ENCODE measurements at places on chromosomes 6 and 20.

- no peak for DNase-seq
Observed at GRCh38 chr6:4670290-4670689, 105.9 kb upstream of the CDYL start.

GRCh38 chr6:161406646-161407045, 132.8 kb upstream of the AGPAT4 start:
- DNase-seq: no peak

DNA sequence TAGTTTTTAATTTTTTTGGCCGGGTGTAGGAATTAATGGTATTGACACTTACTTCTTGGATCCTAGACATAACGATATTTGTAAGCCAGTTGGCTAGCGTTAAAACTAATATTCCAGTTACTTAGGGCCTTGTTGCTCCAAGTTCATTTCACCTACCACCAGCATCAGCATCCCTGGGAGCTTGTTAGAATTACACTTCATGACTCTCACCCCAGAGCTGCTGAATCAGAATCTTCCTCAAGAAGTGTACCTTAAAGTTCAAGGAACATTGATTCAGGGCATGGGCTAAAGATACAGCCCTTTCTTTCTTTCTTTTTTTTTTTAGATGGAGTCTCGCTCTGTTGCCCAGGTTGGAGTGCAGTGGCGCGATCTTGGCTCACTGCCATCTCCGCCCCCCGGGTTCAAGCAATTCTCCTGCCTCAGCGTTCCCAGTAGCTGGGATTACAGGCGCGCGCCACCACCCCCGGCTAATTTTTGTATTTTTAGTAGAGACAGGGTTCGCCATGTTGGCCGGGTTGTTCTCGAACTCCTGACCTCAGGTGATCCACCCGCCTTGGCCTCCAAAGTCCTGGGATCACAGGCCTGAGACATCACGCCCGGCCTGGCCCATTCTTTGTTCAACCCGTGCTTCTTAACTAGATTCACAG, 1.1 kb downstream of the SLX4IP start:
- DNase-seq: no peak

DNA sequence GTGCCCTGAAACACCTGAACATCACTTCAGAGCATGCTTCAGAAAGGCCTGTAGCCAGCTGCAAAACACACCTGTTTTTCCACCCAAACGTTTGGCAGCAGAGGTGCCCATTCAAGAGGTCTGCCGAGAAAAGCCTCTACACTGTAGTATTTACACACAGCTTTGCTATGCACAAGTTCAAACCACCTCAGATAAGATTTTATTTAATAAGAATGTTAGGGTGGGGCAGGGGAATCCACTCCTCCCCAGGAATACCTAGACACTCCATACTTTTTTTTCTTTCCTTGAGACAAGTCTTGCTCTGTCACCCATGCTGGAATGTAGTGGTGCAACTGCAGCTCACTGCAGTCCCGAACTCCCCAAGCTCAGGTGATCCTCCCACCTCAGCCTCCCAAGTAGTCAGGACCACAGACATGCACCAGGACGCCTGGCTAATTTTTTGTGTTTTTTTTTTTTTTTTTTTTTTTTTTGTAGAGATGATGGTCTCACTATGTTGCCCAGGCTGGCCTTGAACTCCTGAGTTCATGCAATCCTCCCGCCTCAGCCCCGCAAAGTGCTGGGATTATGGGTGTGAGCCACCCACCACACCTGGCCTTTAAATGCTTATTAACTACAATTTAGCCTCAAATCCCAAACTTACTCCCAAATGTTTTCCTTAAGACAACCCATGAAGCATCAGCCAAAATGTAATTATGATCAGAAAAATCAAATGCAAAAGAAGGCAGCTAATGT, 9.7 kb downstream of the MRPL14 start:
- no peak for DNase-seq

- DNase-seq: no peak
Observed at GRCh38 chr6:34757687-34758274, 476 bp downstream of the SNRPC start.

DNA sequence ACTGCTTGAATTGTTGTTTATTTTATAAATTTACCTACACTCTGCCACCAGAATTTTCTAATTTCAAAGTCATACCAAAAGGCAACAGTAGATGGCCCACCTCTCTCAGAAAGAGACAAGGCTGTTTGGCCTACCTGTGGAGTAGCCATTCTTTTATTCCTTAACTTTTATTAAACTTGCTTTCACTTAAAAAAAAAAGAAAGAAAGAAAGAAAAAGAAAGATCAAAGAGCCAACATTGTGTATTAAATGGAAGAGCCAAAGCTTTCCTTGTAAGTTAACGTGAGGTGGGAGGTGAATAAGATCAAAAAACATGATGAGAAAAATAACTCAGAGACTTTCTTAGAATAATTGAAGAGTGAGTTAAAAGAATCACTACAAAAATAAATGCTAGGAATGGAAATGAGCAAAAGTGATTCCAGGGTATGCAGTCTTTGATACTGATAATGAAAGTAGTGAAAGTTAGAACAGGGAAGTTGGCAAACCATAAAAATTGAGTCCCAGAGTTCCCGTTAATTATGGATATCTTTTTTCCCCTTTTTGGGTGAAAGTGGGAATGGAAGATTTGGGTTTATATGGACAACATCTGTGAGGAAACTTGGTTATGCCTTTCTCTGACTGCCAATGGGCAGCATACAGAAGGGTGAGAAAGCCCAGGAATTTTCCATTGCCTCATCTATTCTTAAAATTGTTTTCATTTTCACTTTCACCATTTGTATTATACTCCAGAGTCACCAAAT, 35.9 kb upstream of the MYB start:
- peak; percentile 82 for DNase-seq

- no peak for DNase-seq
Observed at GRCh38 chr6:147508866-147509608, 547 bp downstream of the SAMD5 start.

GRCh38 chr20:38091441-38092216, 58.1 kb downstream of the RPRD1B start:
- no peak for DNase-seq

DNA sequence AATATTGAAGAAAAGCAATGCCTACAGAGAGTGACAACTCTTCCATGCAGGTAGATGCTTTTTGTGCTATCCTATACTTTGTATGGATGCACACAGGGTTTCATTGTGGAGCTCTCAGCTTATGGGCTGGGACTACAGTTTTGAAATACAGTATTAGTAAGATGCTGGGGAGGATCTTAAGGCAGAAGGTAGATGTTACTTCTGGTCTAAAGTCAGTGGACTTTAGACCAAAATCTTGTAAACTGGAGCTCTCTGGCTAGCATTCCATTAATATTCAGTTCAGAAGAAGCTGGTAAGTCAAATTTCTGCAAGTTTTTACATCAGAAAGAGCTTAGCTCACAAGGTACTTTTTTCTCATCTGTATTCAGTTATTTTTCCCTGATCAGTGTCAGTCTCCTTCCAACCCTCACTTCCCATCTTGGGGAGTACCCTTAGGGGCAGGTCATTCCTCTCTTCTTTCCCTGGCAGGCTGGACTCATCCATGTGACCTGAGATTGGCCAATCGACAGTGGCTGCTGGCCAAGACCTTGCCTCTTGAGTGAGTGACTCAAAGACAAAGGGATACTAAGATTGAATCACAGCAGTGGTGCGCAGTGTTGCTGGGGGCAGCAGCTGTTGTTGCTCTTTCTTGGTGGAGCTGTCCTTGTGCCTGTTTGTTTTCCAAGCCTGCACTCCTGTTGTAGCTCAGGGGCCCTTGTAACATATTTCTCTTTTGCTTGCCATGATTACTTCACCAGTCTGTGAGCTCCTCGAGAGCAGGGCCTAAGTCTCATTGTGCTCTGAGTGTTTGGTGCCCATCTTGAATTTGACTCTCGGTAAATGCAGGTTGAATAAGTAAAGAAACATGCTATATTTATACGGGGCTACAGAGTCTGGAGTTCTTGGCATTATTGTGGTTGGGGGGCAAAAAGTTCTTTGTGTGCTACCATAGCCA, 2.8 kb upstream of the PHF20 start:
- peak; percentile 64 for DNase-seq

- no peak for DNase-seq
Observed at GRCh38 chr6:43851204-43851865, 81.3 kb downstream of the VEGFA start.
